ENCODE measurements at places on chromosomes 16 and 17.

- no peak for DNase-seq
Measured at GRCh38 chr16:82638095-82638798, 11.5 kb downstream of the CDH13 start.

- DNase-seq: no peak
Measured at GRCh38 chr17:46979147-46979863, at the start of gene RPRML. TSS of gene RPRML (minus strand) at chr17:46979253. CDS start at chr17:46979007, 246 bp downstream.

GRCh38 chr16:11374255-11374654, 29.0 kb downstream of the RMI2 start:
- no peak for DNase-seq

- peak; percentile 44 for DNase-seq
Measured at GRCh38 chr17:2435862-2436261, 35.0 kb upstream of the MNT start.

DNA sequence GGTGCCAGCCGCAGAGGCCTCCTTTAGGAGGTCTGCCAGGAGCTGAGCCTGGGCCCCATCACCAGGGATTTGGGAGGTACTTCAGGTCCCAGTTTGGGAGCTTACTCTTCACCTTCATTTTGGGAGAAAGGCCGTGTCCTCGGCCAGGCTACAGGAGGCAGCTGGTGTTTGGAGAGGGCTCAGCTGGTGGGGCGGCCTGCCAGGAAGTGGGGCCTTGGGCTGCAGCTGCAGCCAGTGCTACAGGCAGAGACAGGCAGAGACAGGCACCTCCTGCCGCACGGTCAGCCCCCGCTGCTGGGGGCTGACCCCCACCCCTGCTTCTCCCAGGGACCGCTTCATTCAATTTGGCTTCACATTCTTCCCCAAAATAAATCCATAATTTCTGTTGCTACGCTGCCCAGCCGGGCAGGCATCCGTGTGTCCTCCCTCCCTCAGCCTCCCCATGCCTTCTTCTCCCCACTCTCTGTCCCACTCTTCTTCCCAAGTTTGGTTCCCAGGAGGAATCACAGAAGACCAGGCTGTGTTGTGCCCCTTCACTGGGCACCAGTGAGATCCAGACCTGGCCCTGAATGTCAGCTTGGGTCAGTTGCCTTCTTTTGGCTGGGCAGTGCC, 6.1 kb downstream of the TMEM235 start:
- peak; percentile 92 for DNase-seq

GRCh38 chr17:74773871-74774286, 2.3 kb downstream of the NAT9 start:
- DNase-seq: no peak

GRCh38 chr17:48592577-48592976, 1.0 kb downstream of the HOXB5 start:
- no peak for DNase-seq

DNA sequence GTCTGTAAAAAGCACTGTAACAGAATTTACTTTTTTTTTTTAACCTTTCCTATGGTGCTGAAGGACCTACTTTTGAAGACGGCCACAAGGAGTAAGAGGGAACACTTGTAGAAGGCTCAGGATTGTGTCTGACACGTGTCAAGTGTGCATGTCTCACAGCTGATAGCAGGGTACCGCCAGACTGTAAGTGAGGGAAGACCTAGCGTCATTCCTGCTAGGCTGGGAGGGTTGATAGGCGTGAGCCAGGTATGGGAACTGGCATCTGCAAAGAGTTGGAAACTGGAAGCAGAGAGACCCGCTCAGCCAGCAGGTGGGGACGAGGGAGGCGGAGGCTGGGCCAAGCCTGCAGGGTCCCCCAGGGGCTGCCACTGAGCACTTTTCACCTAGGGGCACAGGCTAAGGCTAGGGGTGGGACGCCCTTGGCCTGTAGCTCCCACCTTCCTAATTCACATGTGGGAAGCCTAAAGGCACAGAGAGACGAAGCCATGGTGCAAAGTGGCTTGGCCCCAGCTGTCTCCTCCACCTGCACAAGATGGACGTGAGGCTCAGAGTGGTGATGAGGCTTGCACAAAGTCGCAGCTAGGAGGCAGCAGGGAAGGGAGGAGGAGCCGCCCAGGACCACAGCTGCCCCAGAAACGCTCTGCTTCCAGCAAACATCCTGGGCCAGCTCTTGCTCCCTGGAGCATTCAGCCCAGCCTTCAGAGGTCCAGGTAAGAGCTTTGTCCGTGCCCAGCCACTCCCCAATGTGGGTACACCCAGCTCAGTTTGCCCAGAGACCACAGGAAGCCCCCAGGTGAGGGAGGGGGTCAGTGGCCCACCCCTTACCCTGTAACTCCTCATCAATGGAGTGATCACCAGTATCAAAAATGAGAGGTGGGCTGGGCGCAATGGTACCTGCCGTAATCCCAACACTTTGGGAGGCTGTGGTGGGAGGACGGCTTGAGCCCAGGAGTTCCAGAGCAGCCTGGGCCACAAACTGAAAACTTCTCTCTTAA, 18.9 kb downstream of the VASN start:
- no peak for DNase-seq

- DNase-seq: no peak
Measured at GRCh38 chr17:79024901-79025737, 1.1 kb downstream of the C1QTNF1 start.

DNA sequence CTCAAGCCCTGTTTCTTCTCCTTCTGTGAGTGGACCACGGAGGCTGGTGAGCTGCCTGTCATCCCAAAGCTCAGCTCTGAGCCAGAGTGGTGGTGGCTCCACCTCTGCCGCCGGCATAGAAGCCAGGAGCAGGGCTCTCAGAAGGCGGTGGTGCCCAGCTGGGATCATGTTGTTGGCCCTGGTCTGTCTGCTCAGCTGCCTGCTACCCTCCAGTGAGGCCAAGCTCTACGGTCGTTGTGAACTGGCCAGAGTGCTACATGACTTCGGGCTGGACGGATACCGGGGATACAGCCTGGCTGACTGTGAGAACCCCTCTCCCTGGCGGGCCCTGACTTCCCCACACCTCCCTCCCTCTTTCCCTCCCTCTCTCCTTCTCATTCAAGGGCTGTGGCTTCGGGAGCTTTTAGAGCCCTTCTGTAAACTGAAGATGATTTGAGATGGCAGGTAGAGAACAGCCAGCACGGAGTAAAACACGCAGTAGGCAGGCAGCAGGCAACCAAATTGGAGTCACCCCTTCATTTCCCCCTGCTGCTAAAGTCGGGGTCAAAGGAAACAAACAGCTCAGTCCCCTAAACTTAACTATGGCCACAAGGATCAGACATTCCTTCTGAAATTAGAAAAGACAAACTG, 3.9 kb downstream of the SPACA3 start:
- no peak for DNase-seq

GRCh38 chr17:44914148-44914547, 1.2 kb downstream of the GFAP start:
- DNase-seq: no peak

DNA sequence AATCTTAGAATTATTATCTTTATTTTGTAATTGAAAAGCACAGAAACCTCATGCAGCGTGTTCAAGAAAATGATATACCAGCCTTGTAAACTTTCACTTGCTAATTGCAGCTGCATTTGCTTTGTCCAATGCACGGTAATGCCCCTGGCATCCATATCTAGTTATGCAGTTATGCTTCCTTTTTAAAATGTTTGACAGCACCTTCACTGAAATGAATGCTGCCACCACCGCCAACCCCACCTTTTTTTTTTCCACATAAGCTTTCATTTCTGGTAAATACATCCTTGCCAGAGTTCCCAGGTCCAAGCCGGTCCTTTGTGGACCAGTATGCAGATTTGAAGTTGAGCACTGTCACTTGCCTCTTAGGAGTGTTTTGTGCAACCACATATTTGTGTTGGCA, 338.8 kb downstream of the WWOX start:
- no peak for DNase-seq

DNA sequence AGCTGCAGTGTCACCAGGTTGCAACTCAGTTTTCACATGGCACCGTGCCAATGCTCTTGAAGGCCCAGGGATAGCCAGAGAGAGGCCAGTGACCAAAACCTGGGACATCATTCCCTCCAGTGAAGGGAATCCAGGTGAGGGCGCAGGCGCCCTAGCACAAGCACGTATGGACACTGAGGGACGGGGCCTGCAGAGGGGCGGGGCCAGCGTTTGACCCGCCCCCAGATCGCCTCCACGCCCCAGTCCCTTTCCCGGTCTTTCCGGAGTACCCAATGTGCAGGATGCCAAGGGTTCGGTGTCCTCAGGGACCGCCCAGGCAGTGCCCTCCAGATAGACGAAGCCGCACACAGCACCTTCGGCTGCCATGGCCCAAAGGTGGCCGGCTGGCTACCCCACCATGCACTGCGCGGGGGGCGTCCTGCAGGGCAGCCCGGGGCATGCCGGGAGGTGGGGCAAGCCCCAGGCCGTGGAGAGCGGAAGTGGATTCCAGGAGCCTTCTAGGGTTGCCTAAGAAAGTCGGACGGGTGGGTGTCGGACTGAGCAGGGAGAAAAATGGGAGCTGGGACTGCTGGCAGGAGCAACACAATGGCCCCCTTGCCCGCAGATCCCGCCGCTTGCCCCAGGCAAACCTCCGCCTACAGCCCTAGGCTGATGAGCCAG, 4.6 kb downstream of the SLC12A4 start:
- no peak for DNase-seq

GRCh38 chr17:57809879-57810278, 40.0 kb downstream of the MRPS23 start:
- DNase-seq: no peak

DNA sequence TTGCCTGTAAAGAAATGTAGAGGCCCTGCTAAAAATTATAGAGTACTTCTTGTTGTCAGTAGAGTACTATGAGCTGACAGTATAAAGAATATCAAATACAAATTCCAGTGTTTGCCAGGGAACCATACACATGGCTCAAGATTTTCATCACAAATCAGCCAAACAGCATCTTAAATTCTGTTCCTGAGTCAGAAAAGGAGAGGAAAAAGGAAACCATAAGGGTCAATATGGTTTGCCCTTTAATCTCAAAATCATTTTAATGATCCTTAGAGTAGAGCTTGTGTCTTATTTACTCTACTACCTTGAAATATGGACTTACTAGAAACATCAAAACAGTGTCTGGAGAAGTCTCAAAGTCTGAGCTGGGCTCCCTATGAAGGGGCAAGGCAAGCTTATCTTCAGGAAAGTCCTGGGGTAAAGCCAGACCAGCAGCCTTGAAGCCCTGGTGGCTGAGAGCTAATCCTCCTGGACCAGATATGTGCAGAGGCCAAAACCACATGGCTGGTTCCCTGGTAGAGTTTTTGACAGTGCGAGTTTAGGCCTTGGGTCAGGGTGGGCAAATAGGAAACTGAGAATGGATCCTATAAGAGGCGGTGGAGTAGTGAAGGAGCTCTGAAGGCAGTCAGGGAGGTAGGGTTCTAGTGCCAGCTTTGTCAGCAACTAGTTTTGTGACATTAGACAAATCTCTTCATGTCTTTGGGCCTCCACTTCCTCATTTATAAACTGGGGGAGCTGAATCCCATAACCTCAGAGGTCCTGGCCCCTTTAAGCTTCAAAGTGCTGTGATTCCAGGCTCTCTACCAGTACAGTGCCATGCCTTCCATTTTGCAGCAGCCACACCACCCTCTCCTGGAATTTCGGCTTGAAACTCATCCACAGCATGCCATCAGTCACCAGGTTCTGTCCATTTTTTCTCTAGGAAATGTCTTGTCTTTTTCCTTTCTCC, 38.9 kb downstream of the MRTFB start:
- DNase-seq: no peak

- DNase-seq: no peak
Measured at GRCh38 chr17:61728297-61728836, 135.0 kb downstream of the BRIP1 start.

GRCh38 chr17:43599835-43600234, 53.7 kb upstream of the ETV4 start:
- DNase-seq: no peak

DNA sequence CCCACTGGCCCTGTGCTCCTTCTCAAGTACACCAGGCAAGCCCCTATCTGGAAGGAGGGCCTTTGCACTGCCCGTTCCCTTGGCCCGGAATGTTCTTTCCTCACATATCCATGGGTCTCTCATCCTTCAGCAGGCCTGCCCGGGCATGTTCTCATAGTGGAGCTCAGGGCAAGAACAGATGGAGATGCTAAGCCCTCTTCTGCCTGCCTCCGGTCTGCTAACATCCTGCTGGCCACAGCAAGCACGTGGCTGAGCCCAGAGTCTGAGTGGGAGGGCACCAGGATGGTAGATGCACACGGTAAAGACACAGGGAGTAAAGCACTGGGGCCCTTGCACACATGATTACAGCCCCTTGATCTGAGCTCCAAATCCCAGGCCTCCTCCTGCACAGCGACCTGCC, 19.8 kb upstream of the ANKRD40CL start:
- DNase-seq: no peak

- DNase-seq: no peak
Measured at GRCh38 chr16:12496866-12497265, 306.8 kb downstream of the CPPED1 start.

DNA sequence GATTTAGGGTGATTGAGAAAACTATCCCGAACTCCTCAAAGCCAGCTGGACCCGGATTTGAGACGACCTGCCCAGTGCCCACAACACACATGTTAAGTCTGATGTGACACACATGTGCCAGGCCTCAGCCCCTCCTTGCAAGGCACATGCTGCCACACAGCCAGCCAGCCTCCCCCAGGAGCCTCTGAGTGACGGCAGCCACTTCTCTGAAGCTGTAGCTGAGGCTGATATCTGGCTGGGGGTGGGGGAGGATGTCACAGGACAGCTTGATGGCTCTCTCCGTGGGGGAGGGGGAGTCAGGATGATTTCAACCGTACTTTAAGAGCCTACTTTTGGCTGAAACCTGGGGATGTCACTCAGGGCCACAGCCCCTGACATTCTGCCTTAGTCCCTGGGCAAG, 40.9 kb downstream of the SRCIN1 start:
- no peak for DNase-seq

GRCh38 chr16:48478393-48478792, 93.2 kb upstream of the SIAH1 start:
- DNase-seq: no peak

DNA sequence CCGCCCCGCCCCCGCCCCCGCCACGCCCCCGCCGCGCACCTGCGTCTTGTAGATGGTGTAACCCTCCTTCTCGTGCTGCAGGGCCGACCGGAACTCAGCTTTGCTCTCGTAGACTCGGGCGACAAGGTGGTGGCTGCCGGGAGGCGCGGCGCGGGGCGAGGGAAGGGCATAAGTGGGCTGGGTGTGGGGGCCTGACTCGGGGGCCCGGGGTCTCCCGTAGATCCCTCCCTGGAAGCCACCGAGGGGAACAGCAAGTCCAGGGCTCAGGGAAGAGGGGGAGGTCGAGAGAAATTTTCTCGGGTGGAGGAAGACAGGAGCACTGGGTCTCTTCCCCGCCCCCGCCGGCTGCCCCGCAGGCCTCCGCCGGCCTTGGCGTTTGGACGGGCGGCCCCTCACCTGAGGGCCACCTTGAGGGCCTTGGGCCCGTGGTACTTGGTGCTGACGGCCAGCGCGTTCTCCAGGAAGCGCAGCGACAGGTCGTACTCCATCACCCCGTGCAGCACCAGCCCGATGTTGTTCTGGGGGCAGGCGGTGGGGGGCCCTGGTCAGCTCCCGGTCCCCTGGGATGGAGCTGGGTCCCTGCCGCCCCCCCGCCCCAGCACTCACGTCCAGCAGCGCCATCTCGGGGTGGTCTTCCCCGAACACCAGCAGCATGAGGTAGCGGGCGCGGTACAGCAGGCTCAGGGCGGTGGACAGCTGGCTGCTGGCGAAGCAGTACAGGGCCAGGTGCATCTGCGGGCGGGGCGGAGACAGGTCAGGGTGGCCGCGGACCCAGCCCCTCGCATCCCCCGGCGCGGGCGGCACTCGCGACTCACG, 19.4 kb downstream of the CLUH start:
- DNase-seq: no peak

Data from nucleus accumbens (tissue), 56 donors.